Activated CD4-positive, alpha-beta memory T cell treated with anti-CD3 and anti-CD28 coated beads for 36 hours (primary cell): ENCODE measurements at places on chromosomes 5 and 9. TPM values are rescaled to one million over a fixed set of nuclear protein-coding genes. Genes with fewer than 3 reads are reported as not detected.

GRCh38 chr5:134227776-134228175, 1.9 kb upstream of the PPP2CA start:
- DNase-seq = no peak

Gene FCN2
- not detected for total RNA-seq

Gene ABCA2
- total RNA-seq = 22.9 TPM

Gene PIP5K1B
- 1.6 TPM for total RNA-seq

Gene PLEKHG4B
- not detected for total RNA-seq

GRCh38 chr5:93257616-93258015, 323.4 kb downstream of the NR2F1-AS1 start:
- DNase-seq = no peak

Gene NREP
- total RNA-seq = 3.0 TPM
